Daoy (cell line): ENCODE measurements at places on chromosomes 4 and X.

GRCh38 chrX:150649096-150649870, 43.9 kb upstream of the MTMR1 start:
- DNase-seq = no peak

DNA sequence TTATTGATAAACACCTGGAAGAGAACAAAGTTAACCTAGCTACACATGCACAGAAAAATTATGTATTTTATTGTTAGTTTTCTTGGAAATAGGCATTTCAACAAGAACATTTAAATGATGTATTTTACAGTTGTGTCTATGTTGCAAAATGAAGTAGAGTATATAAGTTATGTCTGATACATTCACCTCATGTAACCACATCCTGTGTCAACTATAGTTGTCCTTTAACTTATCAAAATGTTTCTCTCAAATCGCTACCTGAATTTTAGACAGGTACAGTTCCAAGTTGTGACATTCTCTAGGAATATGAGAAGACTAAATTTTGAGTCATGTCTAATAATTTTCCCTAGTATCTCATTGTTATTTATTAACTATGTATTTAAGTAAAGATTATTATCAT, 27.2 kb upstream of the TNIP3 start:
- no peak for DNase-seq

- DNase-seq = peak; percentile 7
Observed at GRCh38 chr4:54228961-54229501, at the start of gene PDGFRA. Gene PDGFRA (plus strand): TSS chr4:54229293. CDS start chr4:54258769, 29,476 bp downstream.

GRCh38 chr4:38914854-38915253, 47.2 kb downstream of the FAM114A1 start:
- DNase-seq = no peak

- DNase-seq = no peak
Observed at GRCh38 chrX:37763400-37763799, 16.5 kb upstream of the CYBB start.

DNA sequence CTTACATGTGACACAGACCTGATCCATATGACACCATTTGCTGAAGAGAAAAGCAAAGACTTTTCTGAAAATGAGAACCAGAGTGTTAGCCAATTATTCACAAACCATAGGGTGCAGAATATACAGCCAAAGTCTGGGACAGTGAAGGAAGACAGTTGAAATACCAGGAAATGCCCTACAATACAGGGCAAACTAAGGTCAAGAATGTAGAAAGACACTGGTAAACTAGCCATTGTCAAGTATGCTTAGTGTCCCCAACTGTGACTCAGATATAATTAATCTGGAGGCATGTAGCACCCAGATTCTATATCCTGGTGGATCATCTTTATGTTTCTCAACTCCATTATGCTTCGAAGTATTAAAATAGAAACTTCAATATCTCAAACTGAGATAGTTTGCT, 200.9 kb upstream of the FSTL5 start:
- no peak for DNase-seq

GRCh38 chr4:135533053-135533452, 1331.5 kb upstream of the PABPC4L start:
- DNase-seq = no peak

DNA sequence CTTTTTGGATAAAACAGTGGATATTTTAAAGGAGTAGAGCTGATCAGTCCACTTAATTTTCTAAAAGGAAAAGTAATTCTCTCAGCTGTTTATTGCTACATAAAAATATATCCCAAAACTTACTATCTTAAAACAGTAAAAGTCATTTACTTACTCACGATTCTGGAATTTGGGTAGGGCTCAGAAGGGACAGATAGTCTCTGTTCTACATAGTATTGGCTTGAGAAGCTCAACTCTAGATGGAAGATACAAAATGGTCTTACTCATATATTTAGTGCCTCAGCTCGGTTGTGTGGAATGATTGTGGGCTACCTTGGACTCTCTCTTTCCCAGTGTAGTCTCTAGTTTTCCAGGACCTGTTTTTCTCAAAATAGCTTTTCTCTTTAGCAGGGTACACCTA, 691.5 kb upstream of the POU3F4 start:
- no peak for DNase-seq

DNA sequence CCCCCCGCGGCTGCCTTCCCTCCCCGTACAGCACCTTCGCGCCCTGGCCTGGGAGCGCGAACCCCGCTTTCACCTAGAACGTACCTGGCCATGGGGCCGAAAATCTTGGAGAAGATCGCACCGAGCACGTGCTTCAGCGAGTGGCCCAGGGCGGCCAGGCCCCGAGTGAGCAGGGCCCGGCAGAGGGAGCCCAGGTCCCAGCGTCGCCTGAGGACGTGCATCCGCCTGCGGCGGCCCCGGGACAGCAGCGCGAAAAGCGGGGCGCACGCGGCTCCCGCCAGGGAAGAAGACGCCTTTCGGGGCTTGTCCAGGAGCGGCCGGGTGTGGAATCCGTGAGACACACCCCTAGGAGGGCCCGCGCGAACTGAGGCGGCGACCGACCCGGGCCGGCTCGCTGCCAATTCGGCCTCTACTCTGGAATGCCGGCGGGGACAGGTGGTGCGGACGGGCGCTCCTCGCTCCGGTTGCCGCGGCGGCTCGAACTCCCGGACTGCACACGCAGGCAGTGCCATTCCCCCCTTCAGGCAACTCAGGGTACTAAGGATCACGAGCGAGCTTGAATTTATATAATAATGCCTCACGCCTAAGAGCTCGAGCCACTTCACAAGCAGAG, at the start of gene HS6ST2:
Gene HS6ST2, minus strand, starts transcription at position 539 of the 613 bp plus-strand sequence.
- peak; percentile 37 for DNase-seq

DNA sequence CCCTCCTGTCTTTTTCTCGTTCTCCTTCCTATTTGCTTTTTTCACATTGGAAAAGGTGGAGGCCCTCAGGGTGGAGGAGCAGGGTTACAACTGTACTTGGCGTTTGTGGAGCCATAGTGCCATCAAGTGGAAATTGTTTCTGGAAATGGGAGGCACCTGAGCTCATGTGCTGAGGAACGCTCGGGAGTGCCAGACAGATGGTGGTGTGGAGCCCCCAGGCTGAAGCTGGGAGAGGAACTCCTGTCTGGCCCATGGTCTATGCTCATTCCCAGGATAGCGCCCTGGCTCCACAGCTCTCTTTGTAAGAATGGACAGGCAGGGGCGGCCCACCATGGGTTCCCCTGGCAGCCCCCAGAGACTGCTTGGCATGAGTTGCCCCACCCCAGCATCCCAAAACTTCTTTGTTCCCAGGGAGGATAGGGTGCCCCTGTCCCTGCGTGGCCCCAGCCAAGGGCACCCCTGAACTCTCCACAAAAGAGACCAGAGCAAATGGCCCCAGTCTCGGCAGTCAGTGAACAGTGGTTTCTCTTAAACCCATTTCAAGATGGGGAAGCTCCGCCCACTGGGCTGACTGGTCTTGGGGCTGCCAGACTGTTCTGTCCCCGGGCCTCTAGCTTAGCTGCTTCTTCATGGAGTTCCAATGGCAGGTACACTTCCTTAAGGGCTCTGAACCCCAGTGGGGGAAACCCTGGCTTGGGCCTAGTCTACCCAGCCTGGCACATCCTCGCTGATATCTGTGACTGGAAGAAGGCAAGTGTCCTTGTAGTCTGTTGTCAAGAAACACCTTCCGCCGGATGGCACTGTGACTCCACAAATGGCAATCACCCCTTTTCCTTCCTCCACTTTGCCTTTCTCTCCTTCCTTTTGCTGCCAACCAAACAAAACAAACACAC, 70.1 kb downstream of the NBDY start:
- no peak for DNase-seq

DNA sequence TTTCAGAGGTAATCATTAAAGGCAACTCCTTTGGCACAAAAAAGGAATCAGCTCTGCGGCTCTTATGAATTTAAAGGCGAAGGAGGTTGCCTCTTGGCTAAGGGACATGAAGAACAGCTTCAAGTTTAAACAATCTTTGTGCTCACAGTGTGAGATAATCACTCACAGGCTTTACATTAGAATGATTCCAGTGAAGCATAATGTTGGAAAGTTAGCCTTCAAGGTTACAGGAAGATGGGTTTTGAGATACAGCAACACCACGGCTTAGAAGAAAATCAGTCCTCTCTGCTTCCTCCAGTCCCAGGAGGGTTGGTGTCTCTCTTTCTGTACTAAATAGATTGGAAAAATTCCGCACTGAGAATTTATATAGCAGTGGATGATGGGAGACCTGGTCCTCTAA, 11.6 kb upstream of the SCD5 start:
- DNase-seq = no peak

- DNase-seq = no peak
Observed at GRCh38 chr4:1137063-1137776, 23.9 kb upstream of the RNF212 start.

DNA sequence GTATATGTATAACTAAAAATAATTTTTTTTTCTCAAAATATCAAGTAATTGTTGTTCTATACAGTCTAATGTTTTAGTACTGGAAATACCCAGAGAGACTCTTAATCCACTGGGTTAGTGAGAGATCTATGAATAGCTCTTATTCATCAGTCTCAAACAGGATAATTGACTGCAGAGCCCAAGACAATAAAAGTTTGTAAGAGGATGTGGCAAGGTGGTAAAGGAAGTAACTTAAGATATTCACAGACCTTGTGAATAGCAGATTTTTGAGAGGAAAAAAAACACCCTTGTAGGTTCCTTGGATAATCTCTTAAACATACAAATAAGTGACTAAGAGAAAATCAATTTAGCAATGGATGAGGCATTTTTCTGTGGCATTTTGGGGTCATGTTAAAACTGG, 210.9 kb upstream of the FAM241A start:
- DNase-seq = no peak

GRCh38 chrX:80266979-80267378, 153.3 kb upstream of the TENT5D start:
- DNase-seq = peak; percentile 47

DNA sequence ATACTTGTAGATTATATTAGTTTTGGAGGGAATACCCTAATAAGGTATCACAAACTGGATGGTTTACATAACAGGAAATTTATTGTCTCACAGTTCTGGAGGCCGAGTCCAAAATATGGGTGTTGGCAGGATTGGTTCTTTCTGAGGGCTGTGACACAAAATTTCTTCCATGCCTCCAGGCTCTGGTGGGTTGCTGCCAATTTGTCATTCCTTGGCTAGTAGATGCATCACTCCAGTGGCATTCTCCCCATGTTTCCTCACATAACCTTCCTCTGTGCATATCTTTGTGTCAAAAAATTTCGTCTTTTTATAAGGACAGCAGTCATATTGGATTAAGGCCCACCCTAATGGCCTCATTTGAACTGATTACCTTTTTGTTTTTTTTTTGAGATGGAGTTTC, 49.3 kb downstream of the APELA start:
- DNase-seq = peak; percentile 41

DNA sequence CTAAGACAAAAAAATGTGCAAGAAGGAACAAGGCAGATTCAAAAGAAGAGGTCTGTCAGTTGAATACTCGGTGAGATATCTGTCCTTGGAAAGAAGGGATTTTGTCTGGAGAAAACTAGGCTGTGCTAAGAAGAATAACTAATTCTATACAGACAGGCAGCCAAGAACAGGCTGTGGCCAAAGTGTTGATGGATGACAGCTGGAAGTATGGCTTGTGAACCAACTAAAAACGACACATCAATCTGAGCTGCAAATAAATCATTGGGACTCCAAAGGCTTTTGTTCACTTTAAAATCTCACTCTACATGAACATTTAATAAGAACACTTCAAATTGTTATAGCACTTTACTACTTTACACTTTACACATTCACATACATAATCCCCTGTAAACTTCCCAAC, 70.5 kb upstream of the IGSF1 start:
- no peak for DNase-seq

DNA sequence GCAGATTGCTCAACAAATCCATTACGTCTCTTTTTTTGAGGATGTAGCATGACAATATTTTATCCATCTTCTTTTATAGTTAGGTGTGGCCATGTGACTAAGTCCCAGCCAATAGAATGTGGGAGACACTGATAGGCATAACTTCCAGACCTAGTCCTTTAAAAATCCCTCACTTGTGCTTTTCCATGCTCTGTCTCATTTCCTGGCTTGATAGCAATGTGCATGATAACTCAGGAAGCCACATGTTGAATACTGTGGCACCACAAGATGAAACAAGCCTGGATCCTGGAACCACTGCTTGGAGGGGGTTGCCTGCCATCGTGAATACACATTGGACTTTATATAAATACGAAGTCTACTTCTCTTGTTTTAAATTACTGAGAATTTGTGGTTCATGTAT, 184.0 kb upstream of the NEIL3 start:
- peak; percentile 1 for DNase-seq
